ENCODE measurements at places on chromosomes 7 and 10.

GRCh38 chr10:77592510-77592909, 45.1 kb downstream of the KCNMA1 start:
- DNase-seq, result no peak

- no peak for DNase-seq
Observed at GRCh38 chr7:123608991-123609882, 7.6 kb downstream of the ASB15 start.

DNA sequence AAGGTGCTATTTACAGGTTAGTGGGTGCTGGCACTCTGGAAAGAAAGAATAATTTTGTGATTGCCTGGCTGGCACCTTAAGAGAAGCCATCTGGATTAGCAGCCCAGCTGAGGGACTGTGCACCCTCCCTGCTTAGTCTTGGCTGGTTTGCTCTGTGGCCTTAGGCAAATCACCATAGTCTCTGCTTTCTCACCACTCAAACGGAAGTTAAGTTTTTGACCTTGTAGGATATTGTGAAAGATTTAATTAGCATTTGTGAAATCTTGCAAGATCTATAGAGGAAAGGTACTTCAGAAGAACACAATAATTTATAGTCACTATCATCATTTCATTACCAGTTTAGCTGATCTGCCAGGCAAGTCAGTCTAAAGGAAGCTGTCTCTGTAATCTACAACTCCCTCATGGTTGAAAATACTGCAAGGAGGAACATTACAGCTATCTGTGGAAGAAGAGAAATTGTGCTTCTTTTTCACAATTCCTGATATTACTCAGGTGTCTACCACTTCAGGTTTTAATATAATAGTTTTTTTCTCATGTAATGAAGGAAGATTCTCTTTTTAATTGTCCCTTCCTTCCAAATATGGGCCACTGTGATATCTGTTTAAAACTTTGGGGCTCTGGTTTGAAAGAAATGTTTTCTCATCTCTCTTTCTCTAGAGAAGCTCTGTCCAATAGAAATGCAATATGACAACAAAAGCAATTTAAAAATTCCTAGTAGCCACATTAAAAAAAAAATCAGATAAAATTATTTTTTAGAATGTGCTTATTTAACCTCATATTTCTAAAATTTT, 219.6 kb downstream of the PTEN start:
- no peak for DNase-seq

- DNase-seq, result no peak
Observed at GRCh38 chr10:123633636-123634035, 32.5 kb upstream of the GPR26 start.
